ENCODE measurements at places on chromosomes 3 and 15.

DNA sequence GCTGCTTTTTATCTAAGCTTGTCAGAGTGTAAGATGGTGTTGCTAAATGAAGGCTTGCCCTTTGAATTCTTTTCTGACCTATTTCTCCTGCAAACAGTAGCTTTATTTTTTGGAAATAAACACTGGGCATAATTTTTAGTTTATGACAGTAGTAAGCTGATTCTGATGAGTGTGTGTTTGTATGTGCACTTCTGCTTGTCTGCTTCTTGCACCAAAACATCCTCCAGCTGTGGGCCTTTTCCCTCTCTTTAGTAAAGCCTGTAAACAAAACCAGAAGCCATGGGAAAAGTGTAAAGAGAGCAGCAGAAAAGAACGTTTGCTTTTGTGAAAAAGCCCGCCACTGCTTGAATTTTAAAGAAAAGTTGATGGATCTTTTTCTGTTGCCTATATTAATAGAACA, 136.4 kb upstream of the IL12A start:
- DNase-seq, result no peak

- DNase-seq, result no peak
These were observed 14.0 kb upstream of the DLL4 start for GRCh38 chr15:40915116-40915661.

GRCh38 chr3:871651-872050, 221.2 kb upstream of the CNTN6 start:
- DNase-seq, result no peak

- DNase-seq, result no peak
These were observed 27.0 kb downstream of the EPHB1 start for GRCh38 chr3:134822090-134822489.

GRCh38 chr15:81849289-81849688, 196.5 kb downstream of the MEX3B start:
- DNase-seq, result no peak

DNA sequence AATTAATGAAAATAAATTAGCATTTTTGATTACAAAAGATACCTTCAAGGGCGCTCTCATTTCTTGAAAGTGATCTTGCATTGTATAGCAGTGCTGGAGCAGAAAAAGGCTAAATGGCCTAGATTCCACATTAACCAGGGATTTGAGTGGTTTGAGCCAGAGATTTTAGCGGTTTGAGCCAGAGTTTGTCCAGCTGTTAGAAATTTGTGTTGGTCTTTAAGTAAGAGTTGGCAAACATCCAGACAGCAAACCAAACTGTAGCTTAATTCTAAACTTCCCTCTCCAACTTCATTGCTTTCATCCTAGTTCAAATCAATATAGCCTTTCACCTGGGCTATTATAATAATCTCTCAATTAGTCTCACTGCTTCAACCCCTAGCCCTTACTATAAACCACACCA, 351.7 kb downstream of the IGSF11 start:
- DNase-seq, result no peak

DNA sequence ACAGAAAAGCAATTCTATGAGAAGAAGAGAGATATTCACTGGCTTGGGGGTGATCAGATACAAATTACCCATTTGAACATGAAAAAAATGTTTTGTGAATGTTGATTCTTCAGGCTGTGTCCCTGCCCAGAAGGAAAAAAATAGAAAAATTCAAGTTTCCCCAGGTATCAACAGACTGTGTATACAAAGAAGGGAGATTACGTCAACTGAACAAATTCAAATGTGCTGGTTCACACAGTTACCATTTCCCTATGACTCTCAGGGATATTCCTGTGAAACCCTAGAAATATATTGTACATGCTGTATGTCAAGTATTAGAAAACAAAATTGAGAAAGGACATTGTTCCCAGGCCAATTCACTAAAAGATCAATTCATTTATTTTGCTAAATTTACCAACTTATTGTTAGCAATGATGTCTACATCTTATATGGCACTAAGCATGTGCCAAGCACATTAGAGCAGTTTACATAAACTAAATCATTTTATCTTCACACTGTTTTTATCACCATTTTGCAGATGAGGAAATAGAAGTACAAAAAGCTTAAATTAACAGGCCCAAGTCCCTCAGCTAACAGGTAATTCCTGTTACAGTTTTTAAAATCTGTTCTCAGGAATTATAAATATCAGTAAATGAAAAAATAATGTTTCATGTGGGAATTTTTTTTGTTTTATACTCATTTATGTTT, 306.7 kb upstream of the ROBO2 start:
- no peak for DNase-seq

- DNase-seq, result no peak
These were observed 99.0 kb upstream of the LIPC start for GRCh38 chr15:58332676-58333400.

GRCh38 chr15:90451053-90451850, 63.2 kb downstream of the IQGAP1 start:
- no peak for DNase-seq

DNA sequence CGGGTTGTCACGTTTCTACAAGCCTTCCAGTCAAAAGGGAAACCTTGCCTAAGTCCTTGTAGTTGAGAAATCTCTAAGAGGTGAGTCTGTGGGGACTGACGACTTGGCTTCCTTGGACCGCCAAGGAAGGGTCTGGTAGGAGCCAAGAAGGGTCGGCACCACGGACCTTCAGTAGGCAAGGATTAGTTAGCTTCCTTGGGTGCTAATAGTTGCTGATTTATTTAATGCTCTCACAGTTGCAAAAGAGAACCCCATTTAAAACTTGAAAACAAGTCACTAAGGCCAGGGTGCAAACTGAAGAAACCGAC, 361 bp upstream of the LCMT2 start:
- no peak for DNase-seq

GRCh38 chr15:58252586-58253323, 114.6 kb downstream of the AQP9 start:
- no peak for DNase-seq

- DNase-seq, result no peak
These were observed 217.8 kb downstream of the UACA start for GRCh38 chr15:70545526-70545925.

- DNase-seq, result no peak
These were observed 41.4 kb upstream of the BOC start for GRCh38 chr3:113169891-113170452.

GRCh38 chr15:40082195-40082883, 26.3 kb downstream of the BMF start:
- DNase-seq, result no peak

DNA sequence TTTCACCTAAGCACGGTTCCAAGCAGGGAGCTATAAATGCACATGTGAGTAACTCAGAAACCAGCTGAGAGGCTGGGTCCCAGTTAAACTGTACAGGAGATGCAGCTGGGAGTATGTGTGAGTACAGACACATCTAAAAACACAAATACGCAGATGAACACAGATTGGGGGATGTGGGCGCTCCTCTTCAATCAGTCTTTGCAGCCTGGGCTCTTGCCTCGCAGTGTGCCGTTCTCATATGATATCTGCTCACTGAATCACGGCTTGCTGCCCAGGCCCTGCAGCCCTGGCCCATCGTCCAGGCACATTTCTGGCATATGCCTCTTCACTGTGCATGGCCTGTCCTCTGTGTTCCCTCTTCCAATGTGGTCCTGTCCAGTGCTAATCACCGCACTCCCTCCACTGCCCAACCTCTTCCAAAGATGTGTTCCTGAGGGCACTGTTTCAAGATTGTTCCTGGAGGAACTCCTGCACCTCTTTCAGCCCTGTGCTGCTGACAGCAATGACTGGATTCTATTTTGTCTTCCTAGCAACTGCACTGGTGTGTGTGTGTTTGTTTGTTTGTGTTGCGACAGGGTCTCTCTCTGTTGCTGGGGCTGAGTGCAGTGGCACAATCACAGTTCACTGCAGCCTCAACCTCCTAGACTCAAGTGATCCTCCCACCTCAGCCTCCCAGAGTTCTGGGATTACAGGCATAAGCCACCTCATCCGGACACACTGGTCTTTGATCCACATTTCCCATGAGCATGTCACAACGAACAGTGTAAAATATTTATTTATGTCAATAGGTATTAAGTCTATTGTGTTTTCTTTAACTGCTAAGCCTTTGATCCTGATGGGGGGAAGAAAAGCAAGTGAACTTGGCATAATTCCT, 17.0 kb downstream of the CA12 start:
- no peak for DNase-seq
